HT1080 (cell line): ENCODE measurements at places on chromosomes 2 and 18. TPM values are rescaled to one million over a fixed set of nuclear protein-coding genes. Genes with fewer than 3 reads are reported as not detected.

Gene HRH4
- total RNA-seq = not detected in 2 replicates

Gene CXCR1
- total RNA-seq = not detected in 2 replicates

Gene CEBPZOS
- total RNA-seq = 13.4 and 17.6 TPM in 2 replicates

Gene CXCR4
- not detected in 2 replicates for total RNA-seq
